ENCODE measurements at places on chromosomes 1 and 21. TPM values are rescaled to one million over a fixed set of nuclear protein-coding genes. Genes with fewer than 3 reads are reported as not detected.
A peak's percentile ranks its signal among the peaks of the same experiment; 100 is the strongest.

Gene RNU1-3
- polyA plus RNA-seq = not detected

GRCh38 chr1:62318320-62318755 lies 896 bp downstream of the KANK4 start:
- DNase-seq = no peak

GRCh38 chr1:201501812-201502510 lies 5.0 kb downstream of the CSRP1 start:
- no peak for DNase-seq

DNA sequence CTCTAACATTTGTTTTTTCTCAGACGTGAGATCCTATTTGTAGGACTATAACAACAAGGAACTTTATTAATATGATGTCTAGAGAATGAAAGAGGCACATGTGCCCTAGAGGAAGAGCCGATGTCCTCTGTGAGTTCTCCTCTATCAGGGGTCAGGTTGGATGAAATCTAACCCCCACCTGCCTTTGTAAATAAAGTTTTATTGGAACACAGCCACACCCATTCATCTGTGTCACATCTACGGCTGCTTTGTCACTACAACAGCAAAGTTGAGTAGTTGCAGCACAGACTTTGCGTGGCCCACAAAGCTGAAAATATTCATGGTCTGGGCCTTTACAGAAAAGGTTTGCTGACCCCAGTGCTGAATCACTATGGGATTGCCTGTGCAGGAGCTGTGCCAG lies 571 bp upstream of the CAPN9 start:
- no peak for DNase-seq

- no peak for DNase-seq
Observed at GRCh38 chr1:227902641-227902990, 45.1 kb downstream of the WNT9A start.

DNA sequence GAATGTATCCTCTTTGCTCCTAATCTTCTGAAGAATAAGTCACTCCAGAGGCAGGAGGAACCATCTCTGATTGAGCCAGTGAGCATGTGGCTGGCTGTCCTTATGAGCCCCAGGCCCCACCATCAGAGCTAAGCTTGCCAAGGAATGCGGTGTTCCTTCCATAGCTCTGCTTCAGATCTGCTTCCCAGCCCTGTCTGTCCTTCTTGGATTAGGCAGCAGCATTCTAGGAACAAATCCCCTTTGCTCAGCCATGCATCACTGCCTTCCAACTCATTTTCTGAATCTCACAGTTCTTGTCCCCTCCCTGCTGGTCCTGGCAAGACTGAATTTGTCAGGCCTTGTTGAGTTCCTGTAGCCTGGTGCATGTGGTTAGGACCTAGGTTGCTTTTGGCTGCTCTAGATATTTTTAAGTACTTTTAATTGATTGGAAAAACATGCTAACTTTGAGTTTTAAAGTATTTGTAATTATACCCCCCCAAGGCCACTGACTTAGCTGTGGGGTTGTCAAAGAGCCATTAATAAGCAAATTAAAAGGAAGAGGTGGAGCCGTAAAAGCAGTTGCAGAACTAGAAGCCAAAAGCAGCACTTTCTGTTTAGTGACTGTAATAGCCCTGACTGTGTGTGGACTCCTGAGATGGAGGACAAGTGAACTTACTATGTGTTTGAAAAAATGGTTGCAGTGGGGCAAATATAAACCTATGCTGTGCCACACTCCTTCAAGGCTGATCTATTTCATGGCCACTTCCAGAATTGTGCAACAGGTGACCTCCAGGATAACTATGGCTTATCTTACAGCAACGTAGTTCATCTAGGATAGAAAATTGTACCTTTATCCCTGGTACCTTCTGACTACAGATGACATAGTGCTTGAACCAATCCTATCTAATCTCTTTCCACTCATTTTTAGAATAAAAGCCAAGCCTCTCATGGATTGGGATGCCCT lies 61.3 kb upstream of the BACH1 start:
- peak; percentile 81 for DNase-seq
